ENCODE measurements at places on chromosomes 1 and 21.

- DNase-seq = no peak
Observed at GRCh38 chr1:103283841-103284669, 175.7 kb upstream of the COL11A1 start.

GRCh38 chr1:209805875-209806760 is at the start of gene IRF6:
Gene IRF6, minus strand, starts transcription at chr1:209806142. Its CDS starts 4,729 bp downstream, at chr1:209801413.
- peak; percentile 60 for DNase-seq

DNA sequence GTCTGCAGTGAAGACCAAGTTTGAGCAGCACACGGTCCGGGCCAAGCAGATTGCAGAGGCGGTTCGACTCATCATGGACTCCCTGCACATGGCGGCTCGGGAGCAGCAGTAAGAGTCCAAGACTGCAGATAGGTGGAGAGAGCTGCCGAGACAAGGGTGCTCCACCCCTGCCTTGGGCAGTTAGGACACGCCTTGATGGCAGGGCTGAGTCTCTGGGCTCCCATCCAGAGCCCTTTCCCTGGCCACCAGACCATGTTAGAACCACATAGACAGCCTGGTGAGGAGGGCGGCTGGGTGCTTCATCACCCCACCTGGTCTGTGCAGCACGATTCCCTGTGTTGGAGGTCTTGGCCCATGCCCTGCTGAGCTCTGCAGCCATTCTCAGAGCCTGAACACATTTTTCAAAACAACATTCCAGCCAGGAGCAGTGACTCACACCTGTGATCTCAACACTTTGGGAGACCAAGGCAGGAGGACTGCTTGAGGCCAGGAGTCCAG is 17.3 kb upstream of the MIIP start:
- no peak for DNase-seq

DNA sequence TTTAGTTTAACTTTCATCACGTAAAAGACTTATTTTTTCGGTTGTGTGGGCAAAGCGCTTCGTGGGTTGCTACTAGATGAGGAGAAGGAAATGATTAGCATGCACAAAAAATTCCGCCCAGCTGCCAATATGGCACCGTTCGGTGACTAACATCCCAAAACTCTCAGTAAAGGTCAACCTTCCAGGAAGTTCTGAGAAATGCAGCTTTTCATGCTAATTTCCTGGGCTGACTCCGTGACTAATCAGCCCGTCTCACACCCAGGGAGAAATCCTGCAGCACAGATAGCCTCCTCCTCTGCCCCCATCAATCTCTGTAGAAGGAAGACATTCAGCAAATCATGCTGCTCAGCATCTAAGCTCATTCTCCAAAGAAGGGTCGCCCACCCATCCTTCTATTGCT is 34.1 kb downstream of the TMCO4 start:
- no peak for DNase-seq

DNA sequence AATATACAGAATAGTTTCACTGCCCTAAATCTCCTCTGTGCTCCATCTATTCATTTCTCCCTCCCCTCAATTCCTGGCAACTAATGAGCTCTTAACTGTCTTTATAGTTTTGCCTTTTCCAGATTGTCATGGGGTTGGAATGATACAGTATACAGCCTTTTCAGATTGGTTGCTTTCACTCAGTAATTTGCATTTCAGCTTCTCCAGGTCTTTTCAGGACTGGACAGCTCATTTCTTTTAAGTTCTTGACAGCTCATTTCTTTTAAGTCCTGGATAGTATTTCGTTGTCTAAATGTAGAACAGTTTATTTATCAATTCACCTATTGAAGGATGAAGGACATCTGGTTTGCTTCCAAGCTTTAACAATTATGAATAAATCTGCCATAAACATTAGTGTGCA is 22.6 kb downstream of the KRTAP21-3 start:
- no peak for DNase-seq

DNA sequence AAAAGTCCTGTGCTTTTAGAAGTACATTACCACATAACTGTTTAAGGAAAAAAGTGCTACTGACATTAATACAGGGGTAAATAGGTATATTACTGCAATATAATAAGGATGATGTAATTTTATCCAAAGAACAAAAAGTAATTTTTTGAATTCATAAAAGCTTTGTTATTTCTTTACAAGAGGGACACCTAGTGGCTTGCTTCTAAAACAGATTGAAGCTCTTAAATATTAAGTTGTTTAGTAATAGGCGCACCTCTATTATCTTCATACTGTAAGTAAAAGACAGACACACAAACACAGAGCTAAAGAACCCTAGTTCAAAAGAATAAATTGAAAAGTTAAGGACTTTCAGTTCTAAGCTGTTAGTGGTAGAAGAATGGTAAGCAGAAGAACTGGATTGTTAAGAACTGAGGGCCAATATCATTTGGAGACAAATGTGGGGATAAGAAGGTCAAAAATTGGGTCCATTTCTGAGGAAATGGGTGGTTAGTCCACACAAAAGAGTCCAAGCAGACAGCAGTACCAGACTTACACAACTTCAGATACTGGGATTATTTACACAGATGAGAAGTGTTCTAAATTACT is 15.4 kb downstream of the ZNHIT6 start:
- DNase-seq = no peak

GRCh38 chr1:27026621-27027574 is 14.2 kb upstream of the TENT5B start:
- DNase-seq = no peak

DNA sequence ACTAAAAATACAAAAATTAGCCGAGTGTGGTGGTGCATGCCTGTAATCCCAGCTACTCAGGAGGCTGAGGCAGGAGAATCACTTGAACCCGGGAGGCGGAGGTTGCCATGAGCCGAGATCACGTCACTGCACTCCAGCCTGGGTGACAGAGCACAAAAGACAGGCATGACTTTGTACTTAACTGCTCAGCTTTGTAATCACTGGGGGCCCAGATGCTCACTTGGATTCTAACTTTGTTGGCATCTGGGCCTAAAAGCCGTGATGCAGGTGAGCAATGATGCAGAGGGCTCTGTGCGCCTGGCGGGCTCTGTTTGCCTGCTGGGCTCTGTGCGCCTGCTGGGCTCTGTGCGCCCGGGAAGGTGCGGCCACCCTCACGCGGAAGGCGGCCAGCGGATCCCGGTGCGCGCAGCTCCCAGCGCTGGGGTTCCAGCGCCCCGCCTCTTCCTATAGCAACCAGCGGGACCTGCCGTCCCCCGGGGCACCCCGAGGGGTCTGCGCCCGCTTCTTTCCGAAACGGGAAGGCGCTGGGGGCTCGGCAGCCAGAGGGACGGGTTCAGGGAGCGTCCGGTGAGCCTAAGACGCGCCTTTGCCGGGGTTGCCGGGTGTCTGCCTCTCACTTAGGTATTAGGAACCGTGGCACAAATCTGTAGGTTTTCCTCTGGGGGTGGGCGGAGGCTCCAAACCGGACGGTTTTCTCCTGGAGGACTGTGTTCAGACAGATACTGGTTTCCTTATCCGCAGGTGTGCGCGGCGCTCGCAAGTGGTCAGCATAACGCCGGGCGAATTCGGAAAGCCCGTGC is 31.7 kb downstream of the PRMT2 start:
- DNase-seq = peak; percentile 68

GRCh38 chr1:70429219-70429618 is 18.2 kb downstream of the CTH start:
- no peak for DNase-seq

DNA sequence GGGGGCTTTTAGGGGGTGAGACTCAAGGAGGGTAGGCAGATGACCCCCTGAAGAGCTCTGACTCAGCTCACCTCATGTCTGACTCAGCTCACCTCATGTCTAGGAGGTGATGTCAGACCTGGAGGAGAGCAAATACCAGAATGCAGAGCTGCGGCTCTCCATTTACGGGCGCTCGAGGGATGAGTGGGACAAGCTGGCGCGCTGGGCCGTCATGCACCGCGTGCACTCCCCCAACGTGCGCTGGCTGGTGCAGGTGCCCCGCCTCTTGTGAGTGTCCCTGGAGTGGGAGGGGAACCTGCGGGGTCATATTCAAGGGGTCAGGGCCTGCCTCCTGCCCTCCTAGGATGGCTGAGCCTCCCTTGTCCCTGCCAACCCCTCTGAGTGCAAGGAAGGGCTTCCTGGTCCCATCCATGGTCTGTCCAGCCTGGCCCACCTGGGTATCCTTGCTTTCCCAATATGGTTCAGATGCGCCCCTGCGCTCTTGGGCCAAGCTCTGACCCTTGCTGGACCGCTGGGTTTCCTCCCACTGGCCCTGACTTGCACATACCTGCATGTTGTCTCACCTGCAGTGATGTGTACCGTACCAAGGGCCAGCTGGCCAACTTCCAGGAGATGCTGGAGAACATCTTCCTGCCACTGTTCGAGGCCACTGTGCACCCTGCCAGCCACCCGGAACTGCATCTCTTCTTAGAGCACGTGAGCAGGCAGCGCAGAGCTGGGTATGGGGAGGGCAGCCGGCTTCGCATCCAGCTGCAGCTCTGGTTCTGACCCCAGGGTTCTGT is 9.1 kb downstream of the AMPD2 start:
- no peak for DNase-seq

DNA sequence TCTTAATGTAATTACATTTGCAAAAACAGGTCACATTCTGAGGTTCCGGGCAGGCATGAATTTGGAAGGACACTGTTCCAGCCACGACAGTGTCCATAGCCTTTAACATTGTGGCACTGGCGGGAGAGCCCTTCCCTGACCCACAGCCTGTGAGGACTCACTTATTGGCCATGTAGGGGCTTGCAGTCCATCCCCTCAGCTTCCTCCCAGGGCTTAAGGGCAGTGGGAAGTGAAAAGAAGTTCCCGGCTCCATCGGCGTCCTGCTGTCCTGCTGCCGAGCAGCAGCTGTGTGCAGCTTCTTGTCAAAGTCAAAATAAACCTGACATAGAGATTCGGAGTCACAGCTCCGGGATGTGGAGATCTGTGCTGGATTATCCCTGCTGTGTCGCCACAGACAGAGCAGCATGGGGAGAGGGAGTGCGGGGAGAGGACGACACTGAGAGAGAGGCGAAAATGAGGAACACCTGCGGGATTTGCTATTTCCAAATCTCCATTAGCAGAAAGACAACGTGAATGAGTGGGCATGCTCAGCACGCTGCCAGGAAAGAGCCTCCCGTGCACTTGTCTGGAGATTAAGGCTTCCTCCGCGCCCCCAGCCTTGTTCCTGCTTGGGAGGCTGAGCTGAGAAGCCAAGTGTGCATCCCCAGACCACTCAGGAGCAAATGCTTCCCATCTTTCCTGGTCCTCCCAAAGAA is 260.3 kb downstream of the ASTN1 start:
- DNase-seq = peak; percentile 58
